ENCODE measurements at places on chromosomes 7 and 10.
A peak's percentile ranks its signal among the peaks of the same experiment; 100 is the strongest.

DNA sequence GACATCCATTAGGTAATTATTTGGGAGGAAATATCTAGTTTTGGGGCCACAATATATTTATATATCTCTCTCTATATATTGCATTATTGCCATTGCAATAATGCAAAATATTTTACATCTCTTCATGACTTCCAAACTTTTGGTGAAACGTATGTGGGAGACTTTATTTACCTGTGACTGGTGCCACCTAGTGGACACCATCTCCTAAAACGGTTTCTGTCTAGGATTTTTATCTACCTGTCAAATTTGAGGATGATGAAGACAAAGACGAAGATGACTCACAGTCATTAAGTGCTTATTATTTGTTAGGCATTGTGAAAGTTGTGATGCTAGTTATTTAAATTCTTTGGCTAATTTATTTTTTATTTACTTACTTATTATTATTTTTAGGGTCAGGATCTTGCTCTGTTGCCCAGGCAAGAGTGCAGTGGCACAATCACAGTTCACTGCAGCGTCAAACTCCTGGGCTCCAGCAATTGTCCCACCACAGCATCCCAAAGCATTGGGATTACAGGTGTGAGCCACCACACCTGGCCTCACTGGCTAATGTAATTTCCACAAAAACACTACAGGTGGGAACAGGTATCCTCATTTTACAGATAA, 18.7 kb upstream of the CBLL1 start:
- DNase-seq = peak; percentile 54

DNA sequence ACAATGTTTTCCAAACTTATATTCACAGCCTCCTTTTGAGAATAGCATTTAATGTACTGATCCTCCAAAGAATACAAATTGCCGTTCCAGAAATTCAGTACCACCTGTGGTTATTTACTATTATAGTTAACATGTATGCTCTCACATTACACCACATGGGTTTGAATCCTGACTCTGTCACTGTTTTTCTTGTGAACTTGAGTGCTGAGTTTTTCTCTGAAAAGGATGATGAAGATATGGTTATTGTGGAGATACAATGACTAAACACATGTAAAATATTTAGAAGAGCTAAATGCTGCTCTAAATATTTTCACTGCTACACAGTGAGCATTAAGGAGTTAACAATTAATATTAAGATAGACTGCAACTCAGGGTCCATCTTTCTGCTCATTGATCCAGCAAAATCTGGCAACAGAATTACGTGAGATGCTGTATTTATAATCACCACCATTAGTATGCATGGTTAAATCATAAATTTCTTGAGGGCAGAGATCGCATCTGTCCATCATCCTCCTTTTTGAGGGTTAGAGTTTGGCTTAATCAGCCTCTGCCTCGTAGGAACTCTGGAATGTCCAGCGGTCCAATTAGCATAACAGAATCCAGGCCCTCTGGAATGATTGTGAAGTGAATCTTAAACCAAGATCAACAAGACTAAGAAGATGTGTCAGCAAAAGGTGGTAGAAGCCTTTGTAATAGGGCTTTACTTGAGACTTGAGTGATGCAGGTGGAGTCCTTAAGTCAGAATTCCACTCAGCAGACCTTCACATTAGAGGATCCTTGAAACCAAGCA, 152.8 kb downstream of the MACC1 start:
- no peak for DNase-seq

DNA sequence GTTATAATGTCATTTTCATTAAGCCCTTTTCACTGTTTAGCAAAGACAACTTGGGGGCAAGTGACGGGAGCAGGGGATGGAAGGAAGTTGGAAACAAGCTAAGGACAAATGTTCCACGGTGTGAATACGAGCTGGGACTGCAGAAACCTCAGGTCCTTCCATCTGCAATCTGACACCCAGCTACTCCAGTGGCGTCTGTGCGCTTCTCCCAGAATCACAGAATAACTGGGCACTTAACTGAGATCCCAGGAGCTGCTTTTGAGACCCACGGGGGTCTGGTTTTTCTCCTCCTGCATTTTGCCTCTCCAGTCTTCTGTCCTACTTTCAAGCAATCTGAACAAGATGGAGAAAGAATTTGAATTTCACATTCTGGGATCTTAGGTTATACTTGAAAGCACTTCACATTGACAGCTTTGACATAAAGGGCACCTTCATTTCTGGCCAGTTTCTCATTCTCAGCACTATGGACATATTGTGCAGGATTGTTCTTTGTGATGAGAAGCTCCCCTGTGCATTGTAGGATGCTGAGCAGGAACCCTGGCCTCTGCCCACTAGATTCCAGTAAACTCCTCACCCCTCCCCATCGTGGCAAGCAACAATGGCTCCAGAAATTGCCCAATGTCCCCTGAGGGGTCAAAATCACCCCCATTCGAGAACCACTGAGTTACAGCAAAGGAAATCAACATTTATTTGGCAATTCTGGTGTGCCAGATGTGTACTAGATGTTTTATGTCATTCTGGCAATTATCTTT, 194.1 kb downstream of the CACNB2 start:
- DNase-seq = no peak

DNA sequence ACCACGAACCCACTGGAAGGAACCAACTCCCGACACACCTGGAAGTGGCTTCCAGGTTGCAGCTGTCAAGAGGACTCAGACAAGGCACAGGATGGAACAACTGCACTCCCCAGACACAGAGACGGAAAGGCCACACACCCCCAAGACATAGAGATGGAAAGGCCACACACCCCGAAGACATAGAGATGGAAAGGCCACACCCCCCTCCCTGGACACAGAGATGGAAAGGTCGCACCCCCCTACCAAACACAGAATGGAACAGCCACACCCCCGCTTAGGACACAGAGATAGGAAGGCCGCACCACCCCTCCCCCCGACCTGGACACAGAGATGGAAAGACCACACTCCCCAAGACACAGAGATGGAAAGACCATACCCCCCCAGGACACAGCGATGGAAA, 7.6 kb downstream of the ZNF511 start:
- DNase-seq = no peak

DNA sequence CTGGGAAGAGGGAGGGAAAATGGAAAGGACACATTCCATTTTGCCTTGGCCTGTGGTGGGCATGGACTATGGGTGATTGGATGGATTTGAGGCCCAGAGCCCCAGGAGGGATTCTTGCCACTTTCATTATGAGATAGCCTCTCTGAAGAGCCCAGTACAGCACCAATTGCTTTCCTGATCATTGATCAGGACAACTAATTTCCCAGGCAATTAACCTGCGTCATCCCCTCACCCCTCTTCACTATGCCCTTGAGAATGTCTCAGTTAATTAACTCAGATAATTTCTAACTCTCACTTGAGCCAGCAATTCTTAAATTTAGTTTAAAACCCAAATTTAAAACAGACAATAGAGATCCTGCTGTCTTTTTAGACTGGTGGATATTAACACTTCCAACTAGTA, 13.5 kb upstream of the PLEKHA1 start:
- DNase-seq = no peak

- no peak for DNase-seq
Measured at GRCh38 chr7:152403726-152404125, 32.1 kb downstream of the KMT2C start.

GRCh38 chr7:138382862-138383565, 77.0 kb upstream of the TRIM24 start:
- DNase-seq = no peak

GRCh38 chr7:76357475-76358010, 1.2 kb downstream of the YWHAG start:
- DNase-seq = no peak

- no peak for DNase-seq
Measured at GRCh38 chr10:77872151-77872946, 54.2 kb downstream of the DLG5 start.

- DNase-seq = no peak
Measured at GRCh38 chr10:64040781-64041180, 519.6 kb downstream of the REEP3 start.

GRCh38 chr7:108225531-108226181, 95.5 kb upstream of the LAMB4 start:
- no peak for DNase-seq

- DNase-seq = no peak
Measured at GRCh38 chr7:107016312-107016711, 28.2 kb upstream of the PRKAR2B start.

GRCh38 chr7:18338910-18339523, 156.5 kb upstream of the HDAC9 start:
- DNase-seq = no peak

- no peak for DNase-seq
Measured at GRCh38 chr7:117014673-117015133, 61.4 kb downstream of the ST7 start.

- no peak for DNase-seq
Measured at GRCh38 chr10:62460393-62460792, 86.2 kb downstream of the ZNF365 start.

GRCh38 chr7:44395067-44395466, 69.7 kb upstream of the CAMK2B start:
- no peak for DNase-seq

DNA sequence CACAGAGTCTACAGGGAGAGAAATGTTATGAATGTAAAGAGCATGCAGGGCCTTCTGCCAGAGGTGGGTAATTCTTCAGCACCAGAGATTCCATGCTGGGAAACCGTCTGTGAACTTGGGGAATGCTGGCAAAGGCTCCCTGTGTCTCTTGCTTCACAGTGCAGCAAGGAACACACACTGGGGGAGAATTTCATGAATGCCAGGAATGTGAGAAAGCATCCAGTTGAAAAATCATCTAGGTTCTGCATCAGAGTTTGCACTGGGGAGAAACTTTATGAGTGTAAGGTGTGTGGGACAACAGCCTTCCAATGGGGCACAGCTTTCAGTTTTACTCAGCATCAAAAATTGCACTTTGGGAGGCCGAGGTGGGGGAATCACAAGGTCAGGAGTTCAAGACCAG, 224.3 kb upstream of the IGFBP3 start:
- DNase-seq = no peak

- DNase-seq = no peak
Measured at GRCh38 chr7:42237811-42238541, 967 bp upstream of the GLI3 start.

DNA sequence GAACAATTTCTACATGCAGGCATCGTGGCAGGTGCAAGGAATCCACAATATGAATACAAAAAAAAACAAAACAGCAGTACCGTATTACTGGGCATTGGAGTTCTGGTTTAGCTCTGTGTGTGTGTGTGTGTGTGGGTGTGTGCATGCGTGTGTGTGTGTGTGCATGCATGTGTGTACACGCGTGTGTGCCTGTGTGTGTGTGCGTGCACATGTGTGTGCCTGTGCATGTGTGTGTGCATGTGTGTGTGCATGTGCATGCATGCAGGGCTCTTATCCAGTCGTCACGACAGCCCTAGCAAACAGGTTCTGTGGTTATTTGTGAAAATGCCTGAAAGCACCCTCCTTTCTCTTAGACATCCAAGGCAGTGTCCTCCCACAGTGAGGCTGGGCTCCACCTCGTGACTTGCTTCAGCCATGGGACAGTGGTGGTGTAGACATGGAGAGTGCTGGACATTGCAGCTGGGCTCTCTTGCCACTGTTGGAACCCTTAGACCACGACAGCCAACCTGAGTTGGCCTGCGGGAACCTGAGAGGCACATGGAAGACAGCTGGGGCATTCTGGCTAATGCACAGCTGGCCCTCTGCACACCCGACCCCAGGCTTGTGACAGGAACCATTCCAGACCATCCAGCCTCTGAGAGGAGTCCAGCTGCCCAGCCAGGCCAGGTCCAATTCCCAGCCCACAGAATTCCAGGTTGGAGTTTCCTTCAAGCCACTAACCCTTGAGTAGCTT, 173.4 kb upstream of the SHH start:
- DNase-seq = no peak

- no peak for DNase-seq
Measured at GRCh38 chr7:112204499-112205342, 1.5 kb downstream of the DOCK4 start.

GRCh38 chr10:119320981-119321380, 113.6 kb downstream of the GRK5 start:
- no peak for DNase-seq

DNA sequence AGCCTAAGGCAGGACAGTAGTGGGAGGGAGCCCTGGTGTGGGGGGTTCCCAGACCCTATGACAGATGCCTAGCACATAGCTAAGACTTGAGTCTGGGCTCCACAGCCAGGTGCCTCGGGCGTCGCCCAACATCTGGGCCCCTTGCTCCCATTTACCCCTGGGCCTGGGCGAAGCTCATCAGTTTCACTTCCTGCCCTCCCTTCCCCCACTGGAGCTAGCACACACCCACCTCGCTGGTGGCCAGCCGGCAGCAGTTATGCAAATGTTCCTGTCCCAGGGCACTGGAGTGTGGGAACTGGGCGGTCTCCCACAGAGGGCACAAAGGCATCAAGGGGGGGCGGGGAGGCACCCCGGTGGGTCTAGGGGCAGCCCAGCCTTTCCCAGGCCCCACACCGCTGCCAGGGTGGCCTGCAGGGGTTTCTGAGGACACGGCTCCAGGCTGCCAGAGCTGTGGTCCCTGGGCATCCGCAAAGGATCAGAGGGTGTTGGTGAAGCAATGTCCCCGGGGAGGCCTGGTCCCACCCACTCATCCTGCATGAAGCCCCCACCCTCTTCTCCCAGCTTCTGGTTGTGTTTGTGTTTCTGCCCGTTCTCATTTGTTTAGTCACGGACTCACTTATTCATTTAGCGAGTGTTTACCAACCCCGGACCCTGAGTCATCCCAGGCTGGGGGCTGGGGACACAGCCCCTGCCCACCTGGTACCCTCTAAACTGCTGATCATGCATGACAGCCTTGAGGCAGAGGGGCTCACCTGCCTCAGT, 20.4 kb downstream of the SH2B2 start:
- peak; percentile 20 for DNase-seq

GRCh38 chr10:48684792-48685623, at the start of gene WDFY4:
WDFY4 (plus strand) TSS chr10:48684873; CDS start chr10:48709733, 24,860 bp downstream.
- no peak for DNase-seq

- no peak for DNase-seq
Measured at GRCh38 chr7:158075633-158076001, 512.0 kb downstream of the PTPRN2 start.

DNA sequence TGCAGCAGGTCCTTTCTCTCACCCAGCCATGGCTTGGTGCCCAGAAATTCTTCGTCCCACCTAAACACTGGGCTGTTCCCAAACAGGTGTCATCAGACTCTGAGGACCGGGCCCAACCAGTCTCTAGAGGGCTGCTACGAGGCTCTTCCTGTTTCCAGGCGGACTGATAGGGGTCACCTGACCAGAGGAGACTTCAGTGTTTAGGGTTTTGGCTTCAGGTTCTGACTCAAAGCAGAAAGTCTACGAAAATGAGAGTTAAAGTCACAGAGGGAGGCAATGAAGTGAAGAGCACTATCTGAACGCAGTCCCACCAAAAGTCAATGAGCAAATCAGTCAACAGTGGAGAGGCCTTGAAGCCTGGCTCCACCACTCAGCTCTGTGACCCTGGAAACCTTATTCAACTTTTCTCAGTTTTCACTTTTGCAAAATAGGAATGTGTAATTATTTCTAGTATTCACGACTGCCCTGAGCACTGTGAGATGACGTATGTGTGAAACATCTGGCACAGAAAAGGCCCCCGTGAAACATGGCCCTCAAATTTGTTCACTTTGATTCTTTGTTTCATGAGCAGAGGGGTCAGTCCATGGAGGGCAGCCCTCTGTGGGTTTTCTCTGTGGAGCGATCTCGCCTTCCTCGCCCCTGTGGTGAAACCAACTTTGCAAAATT, 189.9 kb upstream of the PDE1C start:
- no peak for DNase-seq

All from CD4-positive, alpha-beta T cell treated with Interleukin-6 at 100 ng/mL for 8 hours (primary cell).